Activated T-cell treated with anti-CD3 and anti-CD28 coated beads, Interleukin-2, amount 50 U/mL, for 24 hours (primary cell): ENCODE measurements at places on chromosomes 11 and 22.
A peak's percentile ranks its signal among the peaks of the same experiment; 100 is the strongest.

GRCh38 chr11:2750682-2751522 is 51.1 kb upstream of the KCNQ1OT1 start:
- no peaks in the 10 kb centered on the region for H3K36me3 ChIP-seq
- H3K27me3 ChIP-seq, result no peaks in the 10 kb centered on the region
- no peak for DNase-seq

DNA sequence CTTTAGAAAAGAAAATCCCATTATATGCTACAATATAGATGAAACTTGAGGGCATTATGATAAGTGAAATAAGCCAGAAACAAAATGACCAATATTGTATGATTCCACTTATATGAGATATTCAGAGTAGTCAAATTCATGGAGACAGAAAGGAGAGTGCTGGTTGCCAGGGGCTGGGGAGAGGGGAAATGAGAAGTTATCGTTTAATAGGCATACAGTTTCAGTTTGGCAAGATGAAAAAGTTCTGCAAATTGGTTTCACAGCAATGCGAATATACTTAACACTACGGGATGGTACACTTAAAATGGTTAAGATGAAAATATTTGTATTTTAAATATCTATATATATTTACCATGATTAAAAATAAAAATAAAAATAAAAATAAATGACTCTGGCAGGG is 31.1 kb upstream of the RDX start:
- peaks cover 9% of the 10 kb centered on the region for H3K36me3 ChIP-seq
- H3K27ac ChIP-seq, result peak overlapping the region; percentile 95
- H3K4me3 ChIP-seq, result peak overlapping the region; percentile 84
- peaks cover 23% of the 10 kb centered on the region for H3K4me1 ChIP-seq

DNA sequence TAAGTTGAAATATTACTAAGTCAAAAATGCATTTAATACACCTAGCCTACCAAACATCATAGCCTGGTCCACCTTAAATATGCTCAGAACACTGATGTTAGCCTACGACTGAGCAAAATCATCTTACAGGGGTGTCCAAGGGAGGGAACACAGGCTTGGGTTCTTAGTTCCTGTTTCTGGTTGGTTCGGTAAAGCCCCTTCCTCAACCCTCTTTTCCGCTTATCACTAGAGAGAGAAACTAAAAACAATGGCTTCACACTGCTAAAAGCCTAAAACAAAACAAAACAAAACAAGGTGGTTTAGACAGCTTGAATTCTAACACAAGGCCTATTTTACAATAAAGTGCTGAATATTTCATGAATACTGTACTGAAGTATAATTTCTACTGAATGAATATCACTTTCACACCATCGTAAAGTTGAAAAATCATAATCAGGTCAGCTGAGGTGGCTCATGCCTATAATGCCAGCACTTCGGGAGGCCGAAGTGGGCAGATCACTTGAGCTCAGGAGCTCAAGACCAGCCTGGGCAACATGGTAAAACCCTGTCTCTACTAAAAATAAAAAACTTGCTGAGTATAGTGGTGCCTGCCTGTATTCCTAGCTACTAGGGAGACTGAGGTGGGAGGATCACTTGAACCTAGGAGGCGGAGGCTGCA is 118.0 kb downstream of the SIK3 start:
- H3K27me3 ChIP-seq, result no peaks in the 10 kb centered on the region
- H3K4me1 ChIP-seq, result peaks cover 55% of the 10 kb centered on the region
- H3K36me3 ChIP-seq, result peaks cover 30% of the 10 kb centered on the region
- peak overlapping the region; percentile 28 for H3K4me3 ChIP-seq
- DNase-seq, result no peak
- H3K27ac ChIP-seq, result peak overlapping the region; percentile 83

DNA sequence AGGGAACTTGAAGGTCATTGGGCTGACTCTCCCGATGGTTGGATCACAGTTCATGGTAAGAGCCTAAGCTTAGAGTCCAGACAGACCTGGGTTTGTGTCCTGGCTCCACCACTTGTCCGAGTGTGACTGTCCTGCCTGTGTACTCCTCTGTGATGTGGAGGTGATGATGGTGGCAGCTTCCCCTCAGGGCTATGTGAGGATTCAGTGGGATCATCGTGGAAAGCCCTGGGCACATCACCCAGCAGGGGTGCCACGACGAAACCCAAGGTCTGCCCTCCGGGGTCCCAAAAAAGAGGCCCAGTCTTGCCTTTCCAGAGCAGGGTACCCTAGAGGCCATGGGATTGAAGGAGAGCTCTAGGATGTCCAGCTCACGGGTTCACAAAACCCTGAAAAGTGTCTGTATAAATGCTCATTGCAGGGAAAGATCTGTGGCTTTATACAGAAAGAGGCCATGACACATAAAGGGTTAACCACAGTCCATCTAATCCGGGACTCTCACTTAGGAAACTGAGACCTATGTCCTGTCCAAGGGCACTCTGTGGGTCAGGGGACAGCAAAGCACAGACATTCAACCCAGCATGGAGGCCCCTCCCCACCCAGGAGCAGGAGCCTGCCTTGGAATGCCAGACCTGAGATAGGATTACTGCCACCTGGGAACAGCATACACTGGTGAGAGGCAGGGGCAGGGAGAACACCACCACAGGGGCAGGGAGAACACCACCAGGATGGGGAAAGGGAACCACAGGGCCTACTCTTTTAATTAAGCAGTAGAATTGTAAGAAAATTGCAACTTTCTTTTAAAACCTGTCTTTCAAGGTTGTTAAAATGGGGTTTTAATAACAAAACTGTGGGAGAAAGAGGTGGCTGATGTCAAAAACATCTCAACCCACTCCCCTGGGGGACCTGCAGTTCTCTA is 51.3 kb downstream of the IGLL5 start:
- H3K36me3 ChIP-seq, result no peaks in the 10 kb centered on the region
- H3K27me3 ChIP-seq, result no peaks in the 10 kb centered on the region
- no peak overlapping the region for H3K27ac ChIP-seq
- H3K4me1 ChIP-seq, result peaks cover 13% of the 10 kb centered on the region
- DNase-seq, result no peak
- H3K4me3 ChIP-seq, result no peak overlapping the region

- H3K27ac ChIP-seq, result no peak overlapping the region
- H3K27me3 ChIP-seq, result peaks cover 13% of the 10 kb centered on the region
- no peaks in the 10 kb centered on the region for H3K4me1 ChIP-seq
- no peak overlapping the region for H3K4me3 ChIP-seq
Measured at GRCh38 chr11:36061471-36061870, 117.6 kb downstream of the LDLRAD3 start.

DNA sequence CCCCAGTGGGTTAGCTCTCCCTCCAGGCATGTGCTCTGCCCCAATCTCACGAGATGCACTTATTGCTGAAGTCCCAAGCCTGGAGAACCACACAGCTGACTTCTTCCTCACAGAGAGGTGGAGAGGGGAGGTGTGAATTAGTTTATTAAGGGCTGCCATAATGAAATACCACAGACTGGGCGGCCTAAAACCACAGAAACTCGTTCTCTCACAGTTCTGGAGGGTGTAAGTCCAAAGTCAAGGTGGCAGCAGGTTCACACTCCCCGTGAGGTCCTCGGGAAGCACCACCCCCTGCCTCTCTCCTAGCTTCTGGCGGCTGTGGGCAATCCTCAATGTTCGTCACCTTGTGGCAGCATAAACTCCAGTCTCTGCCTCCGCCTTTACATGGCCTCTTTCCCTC is 39.3 kb downstream of the TECTA start:
- no peak overlapping the region for H3K27ac ChIP-seq
- no peaks in the 10 kb centered on the region for H3K36me3 ChIP-seq
- no peak for DNase-seq
- no peaks in the 10 kb centered on the region for H3K4me1 ChIP-seq
